ENCODE measurements at places on chromosomes 7 and 10.

DNA sequence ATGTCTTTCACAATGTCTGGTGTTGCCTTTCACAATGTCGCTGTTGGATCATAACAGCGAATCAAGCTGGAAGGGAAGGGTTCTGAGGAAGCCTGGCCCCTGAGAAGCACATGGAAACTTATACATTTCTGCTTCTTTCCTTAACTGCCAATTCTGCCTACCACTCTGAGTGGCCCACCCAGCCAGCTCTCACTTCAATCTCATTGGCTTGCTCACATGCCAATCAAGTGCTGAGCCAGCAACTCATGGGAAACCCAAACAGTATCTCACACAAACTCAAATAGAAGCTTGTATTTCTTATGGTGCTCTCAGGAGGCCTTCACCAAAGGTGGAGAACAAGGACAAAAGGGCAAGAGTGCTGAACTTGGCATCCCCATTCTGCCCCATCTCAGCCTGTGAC lies 117.4 kb upstream of the GPR26 start:
- no peak for DNase-seq

GRCh38 chr7:136183981-136184380 lies 206.8 kb upstream of the MTPN start:
- DNase-seq = no peak

DNA sequence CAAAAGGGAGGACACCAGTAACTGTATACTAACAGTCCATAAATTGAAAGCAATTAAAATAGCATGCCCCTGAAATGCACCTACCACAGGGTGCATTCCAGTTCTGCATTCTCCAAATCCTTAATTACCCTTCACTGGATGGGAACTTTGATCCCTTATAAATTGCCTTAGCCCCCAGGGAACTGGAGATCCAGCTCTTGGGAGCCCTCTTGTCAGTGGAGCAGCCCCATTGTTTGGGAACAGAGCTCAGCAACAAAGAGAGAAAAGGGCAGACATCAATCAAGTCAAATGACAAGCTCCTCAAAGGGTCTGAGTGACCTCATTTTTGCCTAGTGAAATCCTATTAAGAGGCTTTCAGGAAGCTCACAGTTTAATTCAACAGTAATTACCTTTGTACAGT lies 472.6 kb downstream of the XPNPEP1 start:
- DNase-seq = no peak

GRCh38 chr10:43595739-43596298 lies 10.4 kb upstream of the ZNF485 start:
- no peak for DNase-seq

DNA sequence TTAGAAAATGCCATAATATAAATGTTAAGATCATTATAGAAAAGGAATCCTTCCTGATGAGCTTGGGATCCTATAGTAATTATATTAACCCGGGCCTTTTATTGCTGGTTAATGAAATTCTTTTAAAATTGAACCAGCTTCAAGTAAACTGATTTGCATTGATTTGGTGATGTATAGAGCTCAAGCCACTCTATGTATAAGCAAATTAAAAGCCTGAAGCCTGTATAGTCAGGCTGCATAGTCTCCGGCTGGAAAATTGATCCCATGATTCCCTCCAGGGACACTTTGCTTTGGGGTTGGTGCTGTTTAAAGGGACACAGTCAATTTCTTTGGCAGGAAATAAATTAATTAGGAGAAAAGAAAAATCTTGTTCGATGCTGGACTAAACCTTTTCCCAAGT lies 199.1 kb downstream of the HERPUD2 start:
- no peak for DNase-seq

DNA sequence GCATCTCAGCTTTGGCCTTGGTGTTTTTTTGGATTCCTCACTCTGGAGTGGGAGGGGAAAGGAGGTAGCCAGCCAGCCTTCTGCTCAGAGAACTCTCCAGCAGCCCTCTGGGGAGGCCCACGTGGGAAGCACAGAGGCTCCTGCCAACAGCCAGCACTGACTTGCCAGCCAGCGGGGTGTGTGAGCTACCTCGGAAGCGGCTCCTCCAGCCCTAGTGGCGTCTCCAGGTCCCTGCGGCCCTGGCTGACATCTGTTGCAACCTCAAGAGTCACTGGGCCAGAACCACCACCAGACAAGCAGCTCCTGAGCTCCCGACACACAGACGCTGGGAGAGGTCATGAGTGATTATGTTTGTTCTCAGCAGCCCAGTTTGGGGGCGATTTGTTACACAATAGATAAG lies 180.2 kb upstream of the FZD8 start:
- no peak for DNase-seq

DNA sequence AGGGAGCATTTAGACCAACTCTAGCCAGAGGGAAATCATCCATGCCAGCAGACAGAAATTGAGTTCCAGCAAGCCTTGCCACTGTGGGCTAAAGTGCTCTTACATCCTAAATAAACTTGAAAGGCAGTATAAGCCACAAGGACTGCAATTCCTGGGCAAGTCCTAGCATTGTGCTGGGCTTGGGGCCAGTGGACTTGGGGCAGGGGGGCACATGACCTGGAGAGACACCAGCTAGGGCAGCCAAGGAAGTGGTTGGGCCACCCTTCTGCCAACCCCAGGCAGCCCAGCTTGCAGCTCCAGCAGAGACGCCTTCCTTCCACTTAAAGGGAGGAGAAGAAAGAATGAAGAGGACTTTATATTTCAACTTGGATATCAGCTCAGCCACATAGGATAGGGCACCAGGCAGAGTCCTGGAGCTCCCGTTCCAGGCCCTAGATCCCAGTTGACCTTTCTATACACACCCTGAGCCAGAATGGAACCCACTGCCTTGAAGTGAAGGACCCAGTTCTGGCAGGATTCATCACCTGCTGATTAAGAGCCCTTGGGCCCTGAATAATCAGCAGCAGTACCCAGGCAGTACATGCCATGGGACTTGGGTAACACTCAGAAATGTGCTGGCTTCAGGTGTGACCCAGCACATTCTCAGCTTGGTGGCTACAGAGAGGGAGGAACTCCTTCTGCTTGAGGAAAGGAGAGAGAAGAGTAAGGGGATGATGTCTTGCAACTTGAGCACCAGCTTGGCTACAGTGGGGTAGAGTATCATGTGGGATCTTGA lies 153.0 kb downstream of the GNAI1 start:
- no peak for DNase-seq

DNA sequence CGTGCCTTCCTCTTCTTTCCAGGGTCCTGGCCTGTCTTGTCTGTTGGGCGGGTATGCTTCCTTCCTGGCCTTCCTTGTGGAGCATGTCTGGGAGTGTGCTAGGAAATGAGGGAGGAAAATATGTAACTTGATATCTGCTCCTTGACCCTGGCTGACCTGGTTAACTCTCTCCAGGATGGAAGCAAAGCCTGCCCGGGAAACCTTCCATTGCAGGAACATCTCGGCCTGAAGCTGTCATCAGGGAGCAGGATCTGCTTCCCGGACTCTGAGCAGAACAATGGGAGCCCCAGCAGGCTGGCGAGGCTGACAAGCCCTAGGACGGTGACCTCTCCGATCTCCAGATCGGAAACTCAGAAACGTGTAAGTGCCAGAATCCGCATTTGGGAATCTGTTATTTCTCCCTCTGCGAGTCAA lies 340.3 kb downstream of the FRMD4A start:
- no peak for DNase-seq

GRCh38 chr10:79102498-79102874 lies 33.7 kb downstream of the ZMIZ1 start:
- no peak for DNase-seq

- DNase-seq = no peak
These were observed 29.5 kb downstream of the WASL start for GRCh38 chr7:123719197-123719721.

DNA sequence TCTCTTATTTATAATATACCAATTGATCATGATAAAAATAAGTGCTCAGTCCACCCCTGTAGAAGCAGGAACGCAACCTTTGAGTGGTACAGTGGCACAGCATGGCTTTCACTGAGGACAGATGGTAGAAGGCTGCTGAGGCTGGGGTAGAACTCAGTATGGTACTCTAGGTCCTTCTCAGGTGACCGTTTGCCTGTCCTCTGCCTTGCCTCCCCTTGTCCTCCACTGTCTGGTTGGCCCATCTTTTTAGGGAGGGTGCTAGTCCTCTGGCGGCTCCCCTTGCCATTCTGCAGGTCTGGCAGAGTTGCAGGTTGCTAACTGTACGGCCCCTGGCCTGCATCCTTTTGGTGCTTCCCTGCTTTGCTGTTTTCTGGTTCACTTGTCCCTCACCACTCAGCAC lies 27.3 kb downstream of the SLC18A2 start:
- no peak for DNase-seq

DNA sequence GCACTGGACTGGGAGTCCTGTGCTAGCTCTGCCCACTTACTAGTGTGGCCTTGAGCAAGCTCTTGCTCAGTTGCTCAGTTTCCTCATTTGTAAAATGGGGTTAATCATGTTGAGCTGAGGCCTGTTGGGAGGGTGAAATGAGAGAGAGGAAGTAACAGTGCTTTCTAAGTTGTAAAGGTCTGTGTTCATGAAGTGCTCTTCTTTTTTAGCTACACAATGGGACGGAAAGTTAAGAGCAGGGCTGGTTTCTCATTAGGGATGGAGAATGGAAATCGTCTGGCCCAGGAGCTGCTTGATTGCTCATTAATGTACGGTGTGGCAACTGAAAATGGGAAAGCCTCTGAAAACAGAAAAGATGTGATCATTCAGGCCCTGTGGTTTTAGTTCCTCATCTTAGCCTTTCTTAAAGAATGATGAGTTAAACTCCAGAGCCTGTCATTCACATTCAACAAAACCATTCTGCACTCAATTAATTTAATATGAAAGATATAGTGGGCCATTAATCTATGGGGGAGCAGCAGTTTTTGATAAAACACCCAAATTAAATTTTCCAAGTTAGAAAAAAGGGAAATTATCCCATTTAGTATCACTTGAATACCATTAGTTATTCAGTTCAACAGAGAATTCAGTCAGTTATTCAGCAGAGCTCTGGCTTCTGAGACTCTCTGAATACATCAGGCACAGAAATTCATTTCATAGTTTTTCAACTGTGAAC lies 60.5 kb downstream of the SH2D4B start:
- no peak for DNase-seq

DNA sequence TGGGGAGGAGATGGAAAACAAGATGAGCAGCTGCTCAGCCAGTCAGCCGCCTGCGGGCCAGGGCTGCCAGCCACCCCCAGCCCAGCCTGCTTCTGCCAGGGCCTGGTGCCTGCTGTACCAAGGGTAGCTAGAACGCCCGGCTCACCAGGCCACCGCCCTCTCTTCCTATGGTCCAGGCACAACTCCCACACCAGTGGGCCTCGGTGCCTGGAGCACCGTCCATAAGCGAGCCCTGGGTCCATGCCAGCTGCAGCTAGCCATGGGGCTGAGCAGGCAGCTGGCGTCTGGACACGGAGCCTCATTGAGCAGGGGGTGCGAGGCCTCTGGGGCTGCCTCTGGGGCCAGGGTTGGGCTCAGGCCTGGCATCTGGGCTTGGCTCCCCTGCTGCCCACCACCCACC lies 8.5 kb upstream of the RABGEF1 start:
- DNase-seq = no peak

DNA sequence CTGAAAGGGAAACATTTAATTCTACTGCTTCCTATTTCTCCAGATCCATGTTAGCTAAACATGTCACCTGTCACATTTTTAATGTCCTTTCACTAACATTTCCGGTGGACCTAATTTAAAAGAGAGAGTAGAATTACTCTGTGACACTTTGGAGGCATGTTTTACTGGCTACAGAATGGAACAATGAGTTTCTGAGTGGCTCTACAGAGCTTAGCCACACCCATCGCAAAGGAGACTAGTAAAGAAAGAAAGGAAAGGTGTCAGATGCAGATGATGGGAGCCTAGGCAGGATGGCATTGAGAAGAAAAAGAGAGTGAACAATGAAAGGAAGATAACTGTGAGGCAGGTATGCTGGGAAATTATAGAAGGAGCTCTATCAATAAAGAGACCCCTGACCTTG lies 35.9 kb downstream of the NDUFB2 start:
- no peak for DNase-seq

GRCh38 chr7:156156734-156157408 lies 344.6 kb upstream of the SHH start:
- no peak for DNase-seq

DNA sequence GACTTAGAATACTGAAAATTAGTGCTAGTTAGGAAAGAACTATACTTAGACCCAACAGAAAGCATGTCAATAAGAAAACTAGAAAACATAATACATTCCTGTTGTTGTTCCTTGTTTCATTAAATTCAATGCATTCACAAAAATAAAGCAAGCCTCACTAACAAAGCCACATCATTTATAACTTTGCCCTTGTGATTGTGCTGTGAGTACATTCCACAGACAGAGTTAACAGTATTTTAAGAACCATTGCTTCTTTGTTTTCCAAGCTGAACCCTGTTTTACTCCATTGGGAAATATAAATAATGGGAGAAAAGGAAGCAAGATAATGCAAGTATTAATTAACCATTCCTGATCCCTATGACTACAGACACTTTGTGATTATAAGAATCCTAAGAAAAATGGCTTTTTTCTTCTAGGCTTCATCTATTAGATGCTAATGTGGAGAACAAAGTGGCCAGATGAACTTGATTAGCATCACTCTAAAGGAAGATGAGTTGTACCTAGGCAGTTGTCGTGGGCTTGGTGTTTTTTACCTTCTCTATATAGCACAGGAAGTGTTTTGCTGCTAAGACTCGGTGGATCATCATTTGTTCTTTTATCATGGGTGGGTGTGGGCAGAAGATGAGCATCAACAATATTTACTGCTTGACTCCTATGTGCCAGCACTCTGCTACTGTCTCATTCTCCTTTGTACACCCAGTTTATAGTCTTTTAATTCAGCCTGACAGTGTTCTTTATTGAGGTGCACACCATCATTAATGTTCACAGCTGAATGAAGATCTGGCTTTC lies 34.2 kb upstream of the ZNRF2 start:
- DNase-seq = no peak

GRCh38 chr7:50332241-50333165 lies 28.0 kb downstream of the IKZF1 start:
- no peak for DNase-seq

- no peak for DNase-seq
These were observed 90.5 kb upstream of the SEM1 start for GRCh38 chr7:96800122-96800521.

Data from activated gamma-delta T cell (primary cell).